ENCODE measurements at places on chromosomes 5 and 9.

DNA sequence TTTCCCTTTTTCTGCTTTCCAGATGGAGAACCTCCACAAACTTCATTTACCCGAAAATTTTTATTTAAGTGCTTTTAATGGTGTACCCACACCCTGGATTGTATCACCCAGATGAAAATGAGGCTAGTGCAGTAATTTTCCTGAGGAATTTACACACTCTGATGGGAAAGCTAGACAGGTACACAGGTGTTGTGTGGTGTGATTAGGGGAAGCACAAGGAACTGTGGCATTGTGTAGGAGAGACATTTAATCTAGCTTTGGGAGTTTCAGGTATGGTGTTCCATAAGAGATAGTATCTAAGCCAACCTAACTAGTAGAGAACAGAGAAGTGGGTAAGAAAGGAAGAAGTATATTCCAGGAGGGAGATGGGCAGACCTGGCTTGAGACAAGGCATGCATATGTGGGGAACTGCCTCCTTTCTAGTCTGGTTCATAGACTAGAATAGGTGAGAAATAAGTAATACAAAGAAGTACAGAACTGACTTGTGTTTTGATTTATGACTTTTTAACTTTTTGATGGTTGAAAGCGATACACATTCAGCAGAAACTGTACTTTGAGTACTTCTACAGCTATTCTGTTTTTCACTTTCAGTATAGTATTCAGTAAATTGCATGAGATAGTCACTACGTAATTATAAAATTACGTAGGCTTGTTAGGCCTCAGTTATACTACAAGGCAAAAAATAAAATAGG lies 22.9 kb upstream of the ROPN1L start:
- no peak for DNase-seq

DNA sequence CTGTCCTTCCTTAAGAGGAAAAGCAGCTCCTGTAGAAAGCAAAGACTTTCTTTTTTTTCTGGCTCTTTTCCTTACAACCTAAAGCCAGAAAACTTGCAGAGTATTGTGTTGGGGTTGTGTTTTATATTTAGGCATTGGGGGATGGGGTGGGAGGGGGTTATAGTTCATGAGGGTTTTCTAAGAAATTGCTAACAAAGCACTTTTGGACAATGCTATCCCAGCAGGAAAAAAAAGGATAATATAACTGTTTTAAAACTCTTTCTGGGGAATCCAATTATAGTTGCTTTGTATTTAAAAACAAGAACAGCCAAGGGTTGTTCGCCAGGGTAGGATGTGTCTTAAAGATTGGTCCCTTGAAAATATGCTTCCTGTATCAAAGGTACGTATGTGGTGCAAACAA lies 42.3 kb downstream of the NR4A3 start:
- DNase-seq = no peak

- DNase-seq = no peak
These were observed 198.6 kb upstream of the SH3GL2 start for GRCh38 chr9:17380126-17380861.

DNA sequence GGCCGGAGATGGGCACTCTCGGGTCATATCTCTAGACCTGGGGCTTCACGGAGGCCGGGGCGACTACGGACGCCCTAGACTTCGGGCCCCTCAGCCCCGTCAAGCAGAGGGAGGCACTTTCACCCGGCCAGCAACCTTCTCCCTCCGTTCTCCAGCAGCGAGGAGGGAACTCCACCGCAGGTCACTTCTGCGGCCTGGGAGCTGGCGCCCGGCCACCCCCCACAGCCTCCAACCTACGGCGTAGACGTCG lies 201 bp downstream of the DOLK start:
- DNase-seq = no peak

GRCh38 chr9:494764-495163 lies 280.1 kb downstream of the DOCK8 start:
- no peak for DNase-seq

GRCh38 chr5:80620211-80620610 lies 34.2 kb upstream of the MSH3 start:
- peak; percentile 42 for DNase-seq

GRCh38 chr9:83154087-83154736 lies 91.3 kb upstream of the RASEF start:
- DNase-seq = peak; percentile 40

DNA sequence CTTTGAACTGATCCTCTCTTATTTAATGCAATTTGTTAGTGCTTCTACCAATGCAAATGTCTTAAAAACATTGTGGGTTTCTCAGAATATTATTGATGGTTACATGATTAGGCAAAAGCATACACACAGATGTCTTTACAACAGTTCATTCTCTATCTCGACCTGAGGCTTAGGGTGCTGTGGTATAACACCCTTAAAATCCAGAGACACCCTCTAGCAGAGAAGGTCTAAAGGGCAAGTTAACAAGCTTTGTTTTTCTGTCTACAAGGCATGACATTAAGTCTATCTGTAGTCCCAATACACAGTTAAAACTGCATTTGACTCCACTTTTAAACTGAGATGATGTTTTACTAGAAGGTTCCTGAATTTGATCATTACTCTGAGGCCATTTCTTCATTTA lies 518.7 kb upstream of the MEF2C start:
- DNase-seq = no peak

DNA sequence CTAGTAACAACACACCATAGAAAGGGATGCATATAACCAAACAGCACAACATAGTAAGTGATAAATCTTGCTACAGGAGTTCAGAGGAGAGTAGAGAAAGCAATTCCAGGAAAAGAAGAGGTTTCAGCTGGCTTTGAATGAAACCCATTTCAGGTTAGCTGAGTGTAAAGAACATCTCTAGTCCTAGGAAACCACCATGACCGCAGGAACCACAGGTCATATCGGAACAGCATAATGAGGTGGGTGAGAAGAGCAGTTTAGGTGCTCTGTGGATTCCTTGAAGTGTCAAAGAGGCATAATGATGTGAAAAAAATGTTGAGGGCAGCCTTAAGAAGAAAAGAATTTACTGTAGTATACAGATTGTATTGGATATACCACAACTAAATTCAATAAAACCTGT lies 507.5 kb downstream of the MTRR start:
- DNase-seq = no peak

DNA sequence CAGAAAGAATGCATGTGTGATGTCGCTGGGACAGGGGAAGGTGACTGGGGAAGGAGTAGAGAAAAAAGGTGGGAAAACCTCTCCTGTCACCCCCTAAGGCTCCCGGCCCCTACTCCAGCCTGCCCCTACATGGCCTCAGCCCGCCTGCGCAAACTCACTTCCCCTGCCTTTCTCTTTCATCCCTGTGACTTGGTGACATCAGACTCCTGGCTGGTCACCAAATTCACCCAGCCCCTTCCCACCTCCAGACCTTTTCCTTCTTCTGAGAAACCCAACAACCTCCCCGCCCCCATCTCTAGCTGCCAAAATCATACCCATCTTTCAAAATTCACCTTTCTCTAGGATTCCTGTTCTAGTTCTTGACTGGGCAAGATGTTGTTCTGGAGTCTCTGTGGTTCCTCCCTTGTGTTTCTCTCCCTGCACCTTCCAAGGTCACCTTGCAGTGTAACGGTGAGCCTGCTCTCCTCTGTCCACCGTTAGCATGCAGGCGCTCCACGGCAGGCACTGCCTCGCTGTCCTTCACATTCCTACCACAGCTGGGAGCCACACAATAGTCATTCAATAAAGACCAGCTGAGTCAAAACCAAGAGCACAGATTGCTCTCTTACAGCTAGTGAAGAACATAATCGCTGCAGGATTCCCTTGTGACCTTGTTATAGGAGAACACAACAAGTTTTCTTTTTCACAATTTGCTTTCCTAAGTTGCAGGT lies 134.5 kb downstream of the FANCC start:
- peak; percentile 15 for DNase-seq

DNA sequence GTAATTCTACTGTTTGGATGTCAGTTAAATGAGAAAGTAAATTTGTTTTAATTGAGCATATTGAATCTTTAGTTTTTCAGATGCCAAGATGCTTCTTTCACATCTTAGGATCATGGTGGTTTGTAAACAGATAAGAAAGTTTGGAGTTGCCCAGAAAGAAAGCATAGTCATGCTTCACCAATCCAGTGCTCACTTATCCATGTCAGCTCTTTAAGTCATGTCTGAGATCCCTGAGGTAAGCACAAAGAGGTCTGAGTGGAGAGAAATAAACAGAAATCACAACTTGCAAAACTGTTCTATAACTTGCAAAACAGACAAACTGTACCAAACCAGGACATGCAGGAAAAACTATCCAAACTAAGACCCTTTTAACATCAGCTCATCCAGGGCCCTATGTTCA lies 87.7 kb downstream of the OSTF1 start:
- no peak for DNase-seq

DNA sequence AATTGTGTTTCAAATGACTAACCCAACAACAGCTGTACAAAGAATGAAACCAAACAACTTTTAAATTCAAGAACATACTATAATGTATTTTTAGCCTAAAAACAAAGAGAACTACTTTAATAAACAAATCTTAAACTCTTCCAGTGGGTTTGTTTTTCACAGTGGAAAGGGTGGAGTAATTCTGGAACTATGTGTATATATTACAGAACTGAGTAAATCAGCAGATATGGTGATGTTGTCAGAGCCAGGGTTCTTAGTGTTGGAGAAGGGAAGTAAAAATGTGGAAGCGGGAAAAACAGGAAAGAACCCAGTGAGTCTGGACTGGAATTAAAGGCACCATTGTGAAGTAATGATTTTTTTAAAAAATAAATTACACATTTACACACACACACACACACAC lies 144.9 kb downstream of the CDK5RAP2 start:
- peak; percentile 23 for DNase-seq

- no peak for DNase-seq
These were observed 599 bp downstream of the KIAA1191 start for GRCh38 chr5:176360894-176361436.

DNA sequence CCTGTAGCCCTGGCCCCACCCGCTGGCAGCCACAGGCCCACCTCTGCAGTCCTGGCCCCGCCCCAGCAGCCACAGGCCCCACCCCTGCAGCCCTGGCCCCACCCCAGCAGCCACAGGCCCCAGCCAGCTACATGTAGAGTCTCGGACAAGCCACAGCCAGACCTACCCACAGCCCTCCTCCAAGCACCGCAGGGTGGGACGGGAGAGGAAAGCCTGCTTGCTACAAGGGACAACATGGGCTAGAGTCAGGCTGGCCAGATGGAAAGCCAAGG lies 49.5 kb upstream of the SARDH start:
- DNase-seq = peak; percentile 6

- no peak for DNase-seq
These were observed 328.6 kb upstream of the SLC24A2 start for GRCh38 chr9:20117482-20117881.

DNA sequence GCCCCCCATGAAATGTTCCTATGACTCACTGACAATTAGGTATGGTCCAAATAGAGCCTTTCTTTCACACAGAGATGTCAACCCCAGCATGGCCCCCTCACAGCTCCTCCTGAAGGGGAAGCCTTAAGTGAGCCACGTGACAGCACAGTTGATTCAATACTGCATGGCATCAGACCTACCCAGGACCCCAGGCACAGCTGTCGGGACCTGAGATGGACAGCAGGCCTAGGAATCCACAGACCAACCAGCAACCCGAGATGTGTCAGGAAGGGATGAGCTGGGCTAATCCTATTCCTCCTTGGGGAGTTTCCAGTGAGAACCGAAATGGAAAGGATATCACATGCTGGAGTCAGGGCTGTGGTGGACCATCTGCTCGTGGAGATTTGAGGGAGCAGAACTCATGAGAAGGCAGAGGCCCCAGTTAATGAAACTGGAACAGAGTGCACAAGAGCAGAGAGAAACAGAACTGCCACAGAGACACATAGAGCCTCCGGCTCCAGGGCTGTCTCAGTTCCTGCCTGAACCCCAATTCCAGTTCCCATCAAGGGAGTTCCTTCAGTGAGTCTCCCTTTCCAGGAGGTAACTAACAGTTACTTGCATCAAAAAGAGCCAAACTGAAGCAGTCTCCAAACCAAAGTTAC lies 42.1 kb upstream of the SMIM23 start:
- no peak for DNase-seq

- peak; percentile 73 for DNase-seq
These were observed 11.0 kb downstream of the TRIO start for GRCh38 chr5:14153932-14154731.

GRCh38 chr9:26729187-26729586 lies 163.4 kb downstream of the CAAP1 start:
- DNase-seq = no peak

DNA sequence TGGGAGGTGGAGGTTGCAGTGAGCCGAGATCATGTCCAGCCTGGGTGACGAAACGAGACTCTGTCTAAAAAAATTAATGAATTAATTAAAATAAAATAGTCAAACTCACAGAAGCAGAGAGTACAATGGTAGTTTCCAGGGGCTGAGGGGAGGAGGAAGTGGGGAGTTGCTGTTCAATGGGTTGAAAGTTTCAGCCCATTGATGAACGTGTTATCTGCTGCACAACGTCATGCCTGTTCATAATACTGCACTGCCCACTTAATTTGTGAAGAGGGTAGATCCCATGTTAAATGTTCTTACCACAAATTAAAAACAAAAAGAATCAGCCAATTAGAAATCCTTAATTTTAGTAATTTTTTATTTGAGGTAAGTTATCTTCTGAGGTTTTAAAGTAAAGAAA lies 16.4 kb upstream of the RUFY1 start:
- no peak for DNase-seq

- DNase-seq = no peak
These were observed 286.6 kb downstream of the FER start for GRCh38 chr5:109034306-109034705.

DNA sequence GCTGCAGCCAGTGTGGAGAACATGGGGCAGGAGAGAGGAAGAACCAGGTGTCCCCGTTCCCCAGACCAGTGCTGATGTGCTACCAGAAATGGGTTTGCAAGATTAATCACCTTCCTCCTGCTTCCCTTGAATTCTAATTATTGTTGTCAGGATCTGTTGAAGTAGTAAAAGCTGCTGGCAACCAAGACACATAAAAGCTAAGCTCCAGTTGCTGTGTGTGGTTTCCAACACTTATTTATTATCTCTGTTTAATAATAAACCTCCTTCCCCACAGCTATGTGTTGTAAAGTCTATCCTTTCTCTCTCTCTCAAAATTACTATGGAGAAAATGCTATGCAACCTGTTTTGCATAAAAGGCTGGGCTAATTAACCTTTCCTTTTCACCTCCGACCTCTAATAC lies 2.3 kb upstream of the RETREG1 start:
- DNase-seq = no peak

- DNase-seq = peak; percentile 91
These were observed 424.0 kb upstream of the RGMB start for GRCh38 chr5:98349251-98349989.

GRCh38 chr5:167965710-167966109 lies 325.7 kb upstream of the WWC1 start:
- DNase-seq = no peak

DNA sequence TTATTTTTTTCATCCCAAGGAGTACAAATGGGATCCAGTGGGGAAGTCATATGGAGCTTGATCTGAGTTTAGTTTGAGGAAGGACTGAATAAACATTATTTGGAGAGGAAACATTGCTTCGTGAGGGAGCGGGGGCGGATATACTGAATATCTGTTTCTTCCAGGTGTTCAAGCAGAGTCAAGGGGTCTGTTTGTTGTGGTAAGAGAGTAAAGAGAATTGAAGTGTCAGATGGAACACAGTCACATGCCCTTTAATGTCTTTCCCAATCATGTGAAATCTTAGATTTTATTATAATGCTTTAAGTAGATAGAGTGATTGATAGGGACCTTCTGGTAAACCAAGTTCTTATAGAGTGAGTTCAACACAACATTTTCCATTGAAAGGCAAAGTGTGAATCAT lies 33.7 kb downstream of the DDX46 start:
- no peak for DNase-seq

Data from fibroblast of skin of abdomen (primary cell).